ENCODE measurements at places on chromosomes 5 and 9. TPM values are rescaled to one million over a fixed set of nuclear protein-coding genes. Genes with fewer than 3 reads are reported as not detected.
A peak's percentile ranks its signal among the peaks of the same experiment; 100 is the strongest.

- no peak for DNase-seq
These were observed 36.5 kb downstream of the ARHGEF37 start for GRCh38 chr5:149617760-149618306.

The ENTPD2 gene
- polyA plus RNA-seq, result not detected

- DNase-seq, result no peak
These were observed 269.5 kb upstream of the MSX2 start for GRCh38 chr5:174454890-174455289.

GRCh38 chr9:15307523-15307841, 466 bp upstream of the TTC39B start:
- no peak for DNase-seq

GRCh38 chr9:37528652-37529471, 43.1 kb downstream of the POLR1E start:
- DNase-seq, result peak; percentile 22

GRCh38 chr9:78278177-78278777, 18.6 kb upstream of the PSAT1 start:
- DNase-seq, result no peak

GRCh38 chr5:14663734-14664269, 716 bp upstream of the OTULIN start:
- no peak for DNase-seq

The NPR2 gene
- 0.20 TPM for polyA plus RNA-seq

The RAB3C gene
- not detected for polyA plus RNA-seq

The BSPRY gene
- 0.52 TPM for polyA plus RNA-seq

The PDZD2 gene
- polyA plus RNA-seq, result not detected

GRCh38 chr5:14261856-14262611, 118.9 kb downstream of the TRIO start:
- no peak for DNase-seq

- no peak for DNase-seq
These were observed 119.6 kb upstream of the KLF9 start for GRCh38 chr9:70534061-70534460.

- no peak for DNase-seq
These were observed 53.2 kb downstream of the MEF2C start for GRCh38 chr5:88829775-88830174.

- no peak for DNase-seq
These were observed 50.0 kb downstream of the PIP5K1B start for GRCh38 chr9:68755051-68755450.

- no peak for DNase-seq
These were observed 69.7 kb downstream of the EPB41L4A start for GRCh38 chr5:112349371-112349770.

The LCN15 gene
- not detected for polyA plus RNA-seq

GRCh38 chr5:80082731-80083100, 47.6 kb downstream of the THBS4 start:
- DNase-seq, result peak; percentile 31

All from naive thymus-derived CD8-positive, alpha-beta T cell (primary cell).